Activated CD8-positive, alpha-beta memory T cell treated with anti-CD3 and anti-CD28 coated beads for 4 hours (primary cell): ENCODE measurements at places on chromosomes 16 and 17.

DNA sequence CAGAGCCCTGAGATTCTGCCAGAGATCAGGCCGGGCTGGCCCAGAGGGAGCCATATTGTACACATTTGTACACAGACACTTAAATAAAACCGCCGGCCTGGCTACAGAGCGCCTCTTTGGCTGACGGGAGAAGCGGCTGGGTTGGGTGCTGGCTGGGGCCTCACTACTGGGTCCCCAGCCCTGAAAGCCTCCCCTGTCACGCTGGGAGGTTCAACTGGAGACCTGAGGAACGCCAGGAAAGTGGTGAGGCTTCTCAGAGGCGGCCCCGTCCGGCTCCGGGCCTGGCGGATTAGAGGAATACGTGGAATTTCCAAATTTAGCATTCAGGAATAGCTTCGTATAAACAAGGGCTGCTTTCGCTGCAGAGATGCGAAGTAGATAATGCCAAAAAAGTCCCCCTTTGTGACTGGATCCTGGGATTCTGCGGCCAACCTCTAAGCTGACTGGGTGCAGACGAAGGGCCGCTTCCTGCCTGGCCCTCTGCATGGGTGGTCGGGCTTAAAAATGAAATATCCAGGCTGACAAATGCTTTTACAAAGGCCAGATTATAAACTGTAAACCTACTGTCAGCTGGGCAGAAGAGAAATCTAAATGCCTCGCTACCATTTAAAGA lies 252.4 kb downstream of the IRF8 start:
- DNase-seq = no peak

DNA sequence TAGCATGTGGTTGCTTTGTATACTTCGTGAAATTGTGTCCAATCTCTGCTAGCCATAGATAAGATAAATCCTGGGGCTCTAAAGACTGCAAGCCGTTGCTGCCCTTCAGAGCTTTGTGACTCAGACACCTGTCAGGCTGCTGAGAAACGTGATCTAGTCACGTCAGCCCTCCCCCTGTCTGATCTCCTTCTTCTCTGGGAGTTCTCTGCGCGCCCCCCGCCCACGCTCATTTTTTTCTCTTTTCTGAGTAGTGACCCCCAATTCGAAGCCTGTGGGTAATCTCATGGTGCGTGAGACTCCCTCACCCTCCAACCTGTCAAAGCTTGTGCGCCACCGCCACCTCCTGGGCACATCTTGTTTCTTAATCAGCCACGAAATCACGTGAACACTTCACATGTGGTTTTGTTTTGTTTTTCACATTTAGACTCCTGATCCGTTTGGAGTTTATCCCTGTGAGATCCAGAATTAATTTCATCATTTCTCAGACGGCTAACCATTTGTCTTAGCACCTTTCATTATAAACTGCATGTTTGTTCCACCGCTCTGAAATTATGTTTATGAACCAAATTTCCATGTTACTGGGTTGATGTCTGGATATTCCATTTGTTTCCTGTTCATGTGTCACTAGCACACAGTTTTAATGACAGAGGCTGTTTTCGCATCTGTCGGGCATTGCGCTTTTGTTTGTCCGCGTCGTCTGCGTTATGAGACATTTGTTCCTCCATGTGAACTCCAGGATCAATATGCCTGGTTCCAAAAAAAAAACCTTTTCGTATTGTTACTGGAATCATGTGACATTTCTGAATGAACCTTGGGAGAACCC lies 977 bp upstream of the ZNF778 start:
- peak; percentile 75 for DNase-seq

- no peak for DNase-seq
Observed at GRCh38 chr17:49738456-49739163, 25.3 kb downstream of the FAM117A start.

GRCh38 chr16:83817022-83817421 lies 9.2 kb downstream of the HSBP1 start:
- DNase-seq = no peak

GRCh38 chr17:51142597-51142996 lies 10.8 kb upstream of the NME1 start:
- no peak for DNase-seq

DNA sequence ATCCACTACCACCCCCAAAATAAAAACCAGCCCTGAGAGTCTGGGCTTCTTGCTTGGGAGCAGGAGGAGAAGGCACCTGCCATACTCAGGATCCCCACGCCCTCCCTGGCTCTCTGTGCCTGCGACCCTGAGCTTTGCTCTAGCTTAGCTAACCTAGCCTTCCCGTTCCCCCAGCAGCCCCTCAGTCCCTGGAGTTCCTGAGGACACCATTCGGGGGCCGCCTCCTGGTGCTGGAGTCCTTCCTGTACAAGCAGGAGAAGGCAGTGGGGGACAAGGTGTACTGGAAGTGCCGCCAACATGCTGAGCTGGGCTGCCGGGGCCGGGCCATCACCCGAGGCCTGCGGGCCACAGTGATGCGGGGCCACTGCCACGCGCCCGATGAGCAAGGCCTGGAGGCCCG lies 18.5 kb downstream of the FLYWCH1 start:
- DNase-seq = no peak

- no peak for DNase-seq
Observed at GRCh38 chr17:51228161-51228560, 31.7 kb downstream of the MBTD1 start.

- no peak for DNase-seq
Observed at GRCh38 chr16:31875112-31875803, 1.7 kb downstream of the ZNF267 start.

DNA sequence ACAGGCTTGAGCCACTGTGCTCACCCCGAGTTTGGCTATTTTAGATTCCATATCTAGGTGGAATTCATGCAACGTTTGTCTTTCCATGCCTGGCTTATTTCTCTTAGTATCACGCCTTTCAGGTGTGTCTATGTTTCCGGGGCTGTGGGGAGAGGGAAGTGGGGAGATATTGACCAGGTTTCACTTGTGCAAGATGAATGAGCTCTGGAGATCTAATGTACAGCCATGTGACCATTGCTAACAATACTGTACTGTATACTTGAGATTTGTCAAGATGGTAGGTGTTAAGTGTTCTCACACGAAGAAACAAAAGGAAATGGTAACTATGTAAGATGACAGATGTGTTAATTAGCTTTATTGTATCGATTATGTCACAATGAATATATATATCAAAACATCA lies 199.6 kb downstream of the SHISA9 start:
- DNase-seq = no peak

DNA sequence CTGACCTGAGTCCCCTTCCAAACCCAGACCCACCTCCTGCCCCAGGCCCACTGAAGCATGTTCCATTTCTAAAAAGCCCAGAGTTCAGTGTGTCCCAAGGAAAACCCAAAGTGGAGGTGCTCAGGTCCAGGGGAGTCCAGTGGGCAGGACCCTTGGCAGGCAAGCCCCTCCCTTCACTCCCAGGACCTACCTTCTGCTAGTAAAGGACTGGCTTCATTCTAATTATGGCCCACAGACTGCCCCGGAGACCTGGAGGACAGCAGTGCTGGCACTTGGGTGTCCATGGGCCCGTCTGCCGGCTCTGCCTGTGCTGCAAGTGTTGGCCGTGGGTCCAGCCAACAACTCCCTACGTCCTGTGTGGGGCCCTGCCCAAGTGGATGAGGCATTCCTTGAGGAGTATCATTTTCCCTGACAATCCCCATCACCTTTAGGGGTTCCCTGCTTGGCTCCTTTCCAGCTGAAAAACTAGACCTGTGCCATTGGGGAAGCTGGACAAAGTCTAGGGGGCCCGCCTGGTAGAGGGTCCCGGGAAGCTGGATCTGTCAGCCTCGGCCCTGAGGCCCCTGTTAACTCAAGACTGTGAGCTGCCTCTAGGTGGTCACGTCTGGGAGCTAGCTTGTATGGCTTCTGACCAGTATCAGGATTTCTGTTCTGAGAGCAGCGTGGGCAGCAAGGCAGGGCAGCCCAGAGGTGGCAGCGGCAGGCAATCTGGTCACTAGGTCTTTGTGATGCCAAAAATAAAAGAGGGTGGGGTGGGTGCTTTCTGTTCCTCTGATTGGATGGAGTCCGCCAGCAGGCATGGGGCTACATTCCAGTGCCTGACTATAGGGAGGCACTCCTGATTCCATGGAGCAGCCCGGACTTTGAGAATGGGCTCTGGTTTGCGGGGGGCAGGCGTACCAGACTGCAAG lies 8.2 kb downstream of the CBX2 start:
- no peak for DNase-seq

DNA sequence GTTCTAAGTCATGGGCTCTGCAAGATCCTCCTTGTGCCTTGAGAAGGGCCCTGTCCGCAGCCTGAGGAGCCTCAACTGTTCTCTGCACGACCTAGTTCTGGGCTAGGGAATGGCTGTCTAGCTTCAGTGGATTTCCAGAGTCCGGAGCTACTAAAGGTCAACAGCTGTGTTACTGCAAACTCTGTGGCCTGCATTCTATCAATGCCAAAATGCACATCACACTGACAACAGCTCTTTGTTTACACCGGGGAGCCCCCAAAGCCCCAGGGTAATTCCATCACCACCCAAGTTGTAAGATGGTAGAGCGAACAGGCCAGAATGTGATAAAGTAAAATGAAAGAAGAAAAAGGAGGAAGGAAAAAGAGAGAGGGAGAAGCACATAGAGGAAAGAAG lies 610.2 kb downstream of the MAF start:
- no peak for DNase-seq

- DNase-seq = no peak
Observed at GRCh38 chr17:65374966-65375365, 186.5 kb downstream of the AXIN2 start.

GRCh38 chr17:72299592-72299991 lies 178.8 kb downstream of the SOX9 start:
- DNase-seq = no peak

- DNase-seq = no peak
Observed at GRCh38 chr16:80618862-80619648, 78.3 kb downstream of the DYNLRB2 start.

DNA sequence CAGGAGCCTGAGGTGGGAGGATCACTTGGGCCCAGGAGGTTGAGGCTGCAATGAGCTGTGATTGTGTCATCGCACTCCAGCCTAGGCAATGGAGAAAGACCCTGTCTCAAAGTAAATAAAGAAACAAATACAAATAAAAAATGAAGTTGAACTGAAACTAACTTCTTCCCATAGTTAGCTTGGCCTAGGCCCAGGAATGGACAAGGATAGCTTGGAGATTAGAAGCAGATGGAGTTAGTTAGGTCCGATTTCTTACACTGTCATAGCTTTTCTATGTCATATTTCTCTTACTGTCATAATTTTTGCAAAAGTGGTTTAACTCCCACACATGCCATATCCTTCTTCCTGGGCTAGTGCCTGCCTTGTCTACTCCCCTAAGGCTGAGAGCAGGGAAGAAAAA lies 154.7 kb upstream of the CACNG3 start:
- no peak for DNase-seq

- DNase-seq = no peak
Observed at GRCh38 chr17:79088247-79088996, 13.8 kb downstream of the ENGASE start.

DNA sequence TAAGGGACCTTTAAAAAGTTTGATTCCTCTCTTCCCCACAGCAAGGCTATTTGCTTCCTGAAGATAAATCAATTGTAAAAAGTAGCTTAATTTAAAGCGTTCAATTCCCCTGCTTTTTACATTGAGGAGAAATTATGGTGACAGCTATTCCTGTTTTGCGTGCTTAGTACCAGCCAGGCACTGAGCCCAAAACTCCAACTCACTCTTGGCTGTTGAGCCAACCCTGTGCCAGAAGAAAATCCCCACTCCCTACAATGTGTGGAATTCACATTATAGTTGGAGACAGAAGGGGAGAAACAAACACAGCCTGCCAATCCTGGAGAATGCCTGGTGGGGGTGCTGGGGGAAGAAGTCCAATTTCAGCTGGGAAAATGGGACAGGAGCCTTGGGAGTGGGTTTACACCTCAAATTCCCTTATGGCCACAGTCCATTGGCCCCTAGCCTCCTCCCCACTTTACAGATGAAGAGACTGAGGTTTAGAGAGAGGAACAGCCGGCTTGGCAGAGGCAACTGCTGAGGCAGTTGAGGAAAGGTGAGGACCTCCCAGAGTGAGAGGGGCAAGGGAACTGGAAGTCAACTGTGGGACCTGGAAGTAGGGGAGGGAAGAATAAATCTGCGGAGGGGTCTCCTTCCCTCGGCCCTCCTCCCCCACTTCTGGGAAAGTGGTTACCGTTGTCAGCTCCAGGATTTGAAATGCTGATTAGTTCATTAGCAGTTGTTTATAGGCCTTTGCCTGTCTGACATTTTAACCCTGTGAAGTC lies 26.1 kb downstream of the CDH1 start:
- no peak for DNase-seq

GRCh38 chr17:15466131-15466530 lies 1.3 kb downstream of the CDRT4 start:
- no peak for DNase-seq

DNA sequence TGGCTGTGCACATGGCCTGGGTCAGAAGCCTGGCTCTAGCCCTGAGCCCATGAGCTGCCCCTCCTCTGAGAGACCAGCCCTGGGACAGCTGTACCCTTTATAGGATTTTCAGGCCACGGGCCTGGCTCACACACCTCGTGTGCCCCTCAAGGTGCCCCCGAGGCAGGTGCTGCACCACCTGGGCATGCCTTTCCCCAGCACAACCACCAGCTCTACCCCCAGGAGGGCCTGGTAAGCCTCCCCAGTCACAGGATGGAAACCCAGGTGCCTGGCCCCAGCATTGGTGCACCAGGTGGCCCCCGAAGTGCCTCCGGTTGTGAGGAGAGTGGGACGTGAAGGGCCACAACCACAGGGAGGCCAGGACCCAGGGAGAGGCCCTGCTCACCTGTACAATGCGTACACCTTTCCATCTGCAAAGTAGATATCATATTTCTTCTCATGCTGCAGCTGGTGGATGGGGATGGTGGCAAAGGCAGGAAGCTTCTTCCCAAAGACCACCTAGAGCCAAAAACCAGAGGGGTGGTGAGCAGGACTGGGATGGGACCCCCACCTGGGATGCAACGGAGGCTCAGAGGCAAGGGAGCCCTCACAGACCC lies 6.3 kb downstream of the ZNF598 start:
- DNase-seq = no peak

DNA sequence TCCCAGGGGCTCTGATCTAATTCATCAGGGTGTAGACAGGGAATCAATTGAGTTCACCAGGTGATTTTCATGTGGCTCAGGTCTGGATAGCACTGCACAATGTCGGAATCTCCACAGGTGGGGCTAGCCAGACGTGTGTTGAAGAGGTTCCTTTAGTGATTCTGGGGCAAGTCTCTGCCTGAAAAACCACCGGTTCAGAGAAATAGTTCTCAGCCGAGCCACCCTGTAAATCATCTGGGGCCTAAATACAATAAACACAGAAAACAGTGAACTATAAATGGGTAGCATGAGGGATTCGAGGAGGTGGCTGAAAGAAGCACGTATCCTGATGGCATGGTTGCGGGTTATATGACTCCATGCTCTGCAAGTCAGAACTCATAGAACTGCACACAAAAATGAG lies 21.3 kb downstream of the ASPA start:
- DNase-seq = no peak

GRCh38 chr16:70647441-70648359 lies 1.3 kb downstream of the IL34 start:
- no peak for DNase-seq

DNA sequence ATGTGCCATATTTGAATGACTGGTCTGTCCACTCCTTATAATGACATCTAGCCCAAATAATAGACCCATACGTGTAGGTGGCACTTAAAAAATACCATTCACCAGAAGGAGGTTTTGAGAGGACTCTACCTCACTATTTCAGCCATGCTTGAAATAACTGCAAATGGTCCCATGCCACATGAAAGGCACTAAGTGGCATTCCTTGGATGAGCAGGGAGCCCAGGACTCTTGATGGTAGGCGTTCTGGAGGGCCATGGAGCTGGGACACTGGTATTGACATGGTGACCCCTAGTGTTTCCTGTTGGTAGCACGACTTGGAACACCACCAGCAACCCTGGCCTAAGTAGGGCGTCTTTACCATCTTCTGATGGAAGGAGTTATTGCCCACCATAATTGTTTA lies 148.7 kb upstream of the ZFHX3 start:
- no peak for DNase-seq
